T-helper 2 cell treated with Interferon-gamma antibody and Interleukin-4, amounts not matched to agents 5 μg/mL and 100 μg/mL, for 36 hours (primary cell): ENCODE measurements at places on chromosomes 16 and 17.

DNA sequence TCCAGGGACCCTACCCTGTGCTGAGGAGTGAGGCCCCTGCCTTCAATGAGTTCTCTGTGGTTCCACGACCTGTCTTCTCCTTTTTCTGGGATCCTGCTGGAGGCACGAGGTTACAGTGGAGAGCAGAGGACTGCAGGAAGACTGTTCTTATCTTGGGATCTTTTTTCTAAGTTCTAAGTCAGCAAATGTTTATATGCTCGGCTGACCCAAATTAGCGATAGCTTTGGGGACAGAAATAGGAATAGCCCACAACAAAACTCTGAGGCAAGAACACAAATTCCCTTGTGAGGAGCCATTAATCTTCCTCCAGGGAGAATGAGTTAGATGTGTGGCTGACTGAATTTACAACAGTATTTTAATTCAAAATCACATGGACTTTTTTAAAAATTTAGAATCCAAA lies 46.7 kb downstream of the MYOCD start:
- no peak for DNase-seq

DNA sequence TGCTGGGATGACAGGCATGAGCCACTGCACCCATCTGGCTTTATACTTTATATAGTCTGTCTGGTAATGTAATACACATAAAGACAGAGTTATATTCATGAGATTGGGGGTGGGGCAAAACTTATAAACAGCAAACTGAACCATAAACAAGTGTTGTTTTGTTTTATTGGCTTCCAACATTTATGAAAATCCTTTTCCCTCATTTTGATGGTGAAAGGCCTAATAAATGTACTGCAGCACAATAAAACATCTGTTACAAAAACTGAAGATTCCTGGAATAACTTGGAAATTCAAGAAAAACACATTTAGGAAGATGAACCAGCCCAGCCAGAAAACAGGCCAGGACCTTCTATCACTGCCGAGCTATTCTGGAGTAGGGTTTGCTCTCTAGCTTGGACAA lies 16.1 kb downstream of the NPRL3 start:
- no peak for DNase-seq

DNA sequence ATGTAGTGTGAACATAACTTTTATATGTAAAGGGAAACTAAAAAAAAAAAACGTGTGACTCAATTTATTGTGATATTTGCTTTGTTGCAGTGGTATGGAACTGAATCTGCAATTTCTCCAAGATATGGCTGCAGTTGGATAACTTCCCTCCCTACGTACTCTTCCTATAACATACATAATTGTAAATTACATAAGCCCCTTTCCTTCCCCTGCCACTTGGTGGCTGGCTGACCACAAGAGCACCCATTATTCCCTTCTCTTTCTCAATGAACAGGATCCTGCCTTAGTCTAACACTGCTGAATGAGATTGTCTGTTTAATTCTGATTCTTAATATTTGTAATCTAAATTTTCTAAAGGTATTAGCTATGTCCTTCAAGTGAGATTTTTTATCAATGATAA lies 27.8 kb downstream of the CCL4 start:
- DNase-seq = no peak

- DNase-seq = no peak
Measured at GRCh38 chr17:41555105-41555887, 16.6 kb downstream of the KRT9 start.

DNA sequence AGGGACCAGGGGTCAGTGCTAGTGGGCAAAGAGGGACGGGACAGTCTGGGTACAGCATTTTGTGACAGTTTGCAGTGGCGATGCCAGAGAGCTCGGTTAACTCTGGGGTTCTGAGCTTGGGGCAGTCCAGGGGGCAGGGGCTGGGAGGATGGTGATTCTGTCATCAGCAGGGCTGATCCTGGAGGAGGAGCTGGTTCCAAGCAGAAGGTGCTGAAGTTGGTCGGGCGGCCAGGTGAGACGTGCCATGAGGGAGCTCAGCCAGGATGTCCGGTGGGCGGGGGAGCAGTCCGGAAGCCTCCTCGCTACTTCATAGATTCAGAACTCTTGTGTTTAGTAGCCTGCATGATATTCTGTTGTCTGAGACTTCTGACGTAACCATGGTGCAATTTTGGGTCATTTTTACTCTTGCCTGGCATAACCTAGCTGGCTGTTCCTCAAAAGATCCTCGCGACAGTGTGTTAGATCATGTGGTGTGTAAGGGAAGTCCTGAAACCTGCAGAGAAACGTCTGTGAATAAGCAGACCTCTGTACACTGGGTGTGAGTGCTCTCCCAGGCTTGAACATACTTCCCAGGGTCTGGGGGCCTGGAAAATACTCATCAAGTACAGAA lies 122.0 kb downstream of the CLEC16A start:
- no peak for DNase-seq

GRCh38 chr16:73253922-73254480 lies 206.1 kb upstream of the ZFHX3 start:
- no peak for DNase-seq

- DNase-seq = no peak
Measured at GRCh38 chr16:7651803-7652570, 319.3 kb downstream of the RBFOX1 start.

GRCh38 chr16:29675811-29676643 lies 3.0 kb upstream of the QPRT start:
- no peak for DNase-seq

- peak; percentile 55 for DNase-seq
Measured at GRCh38 chr16:79598348-79599181, 2.0 kb downstream of the MAF start.

DNA sequence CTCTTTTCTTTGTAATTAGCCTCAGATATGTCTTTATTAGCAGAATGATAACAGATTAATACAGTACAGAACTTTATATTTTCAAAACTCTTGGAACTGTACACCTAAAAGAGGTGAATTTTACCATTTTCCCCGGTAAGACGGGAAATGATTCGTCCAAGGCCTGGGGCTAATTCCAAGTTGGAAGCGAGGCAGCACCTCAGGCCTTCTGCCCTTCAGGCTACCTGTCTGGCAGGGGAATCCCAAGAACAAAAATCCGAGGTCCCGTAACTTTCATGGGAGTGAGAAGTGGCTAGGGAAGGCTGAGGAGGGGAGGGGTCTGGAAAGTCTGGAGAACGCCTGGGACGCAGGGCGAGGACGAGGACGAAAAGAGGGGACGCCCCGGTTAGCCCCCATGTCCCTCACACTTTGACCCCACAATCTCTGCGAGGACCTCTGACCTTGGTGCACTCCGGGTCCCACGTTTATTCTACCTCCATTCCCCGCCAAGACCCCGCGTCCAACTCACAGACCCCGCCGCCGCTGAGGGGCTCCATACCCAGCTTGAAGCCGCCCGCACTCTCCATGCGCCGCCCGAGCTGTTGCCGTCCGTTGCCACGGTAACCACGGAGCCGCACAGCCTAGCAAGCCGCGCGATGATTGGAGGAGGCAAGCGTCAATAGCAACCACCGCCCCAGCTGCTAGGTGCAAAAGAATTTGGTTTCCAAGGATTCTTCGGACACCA lies at the start of gene HYDIN:
TSS of gene HYDIN (minus strand) at position 601 of the 724 bp plus-strand sequence. CDS start 43,827 bp downstream, outside the sequence.
- DNase-seq = no peak
